ENCODE measurements at places on chromosomes 3 and 15. TPM values are rescaled to one million over a fixed set of nuclear protein-coding genes. Genes with fewer than 3 reads are reported as not detected.

SLC2A2 gene
- total RNA-seq, result 506 TPM

SPTBN5 gene
- total RNA-seq, result 1.7 TPM

CLRN1 gene
- total RNA-seq, result not detected

C3orf85 gene
- 8.5 TPM for total RNA-seq

DNA sequence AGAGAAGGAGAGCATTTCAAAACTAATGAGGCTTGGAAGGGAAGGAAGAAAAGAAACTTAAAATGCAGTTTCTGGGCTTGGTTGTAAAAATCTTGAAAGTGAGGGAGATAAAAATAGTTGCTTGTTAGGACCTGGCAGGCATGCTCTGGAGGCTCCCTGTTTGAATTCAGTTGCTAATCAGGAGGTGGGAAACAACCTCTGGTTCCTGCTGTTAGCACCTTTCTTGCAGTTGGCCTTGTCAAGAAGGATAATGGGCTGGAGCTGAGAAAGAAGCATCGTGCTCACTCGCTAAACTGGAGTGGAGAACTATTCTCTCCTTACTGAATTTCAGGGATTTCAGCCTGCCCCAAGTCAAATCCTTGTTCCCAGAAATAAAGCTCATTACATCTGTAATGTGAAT, 23.4 kb downstream of the SNAPC5 start:
- H3K4me1 ChIP-seq, result peaks cover 3% of the 10 kb centered on the region
- no peaks in the 10 kb centered on the region for H3K27me3 ChIP-seq
- H3K27ac ChIP-seq, result no peak overlapping the region
- no peak for DNase-seq
- no peak overlapping the region for H3K4me3 ChIP-seq

DNA sequence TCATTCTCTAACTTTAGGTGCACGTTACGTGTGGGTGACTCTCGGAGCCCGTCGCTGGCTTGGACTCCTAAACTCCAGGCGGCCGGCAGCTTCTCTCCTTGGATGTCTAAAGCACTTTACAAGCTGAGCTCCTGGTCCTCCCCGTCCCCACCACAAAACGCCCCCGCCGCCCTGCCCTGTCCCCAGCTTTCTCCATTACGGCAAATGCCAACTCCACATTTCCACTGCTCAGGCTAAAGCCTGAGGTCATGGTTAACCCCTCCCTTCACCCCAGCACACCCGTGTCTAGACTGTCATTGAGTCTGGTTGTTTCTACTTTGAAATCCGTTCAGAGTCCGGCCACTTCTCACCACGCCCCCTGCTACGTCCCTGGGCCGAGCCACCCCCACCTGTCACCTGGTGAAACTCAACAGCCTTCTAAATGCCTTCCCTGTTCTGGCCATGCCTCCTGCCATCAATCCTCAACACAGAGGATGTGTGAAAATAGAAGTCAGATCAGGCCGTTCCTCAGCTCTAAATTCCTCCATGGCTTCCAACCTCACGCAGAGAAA, 8.1 kb upstream of the PCSK6 start:
- H3K27me3 ChIP-seq, result no peaks in the 10 kb centered on the region
- H3K27ac ChIP-seq, result no peak overlapping the region

DNA sequence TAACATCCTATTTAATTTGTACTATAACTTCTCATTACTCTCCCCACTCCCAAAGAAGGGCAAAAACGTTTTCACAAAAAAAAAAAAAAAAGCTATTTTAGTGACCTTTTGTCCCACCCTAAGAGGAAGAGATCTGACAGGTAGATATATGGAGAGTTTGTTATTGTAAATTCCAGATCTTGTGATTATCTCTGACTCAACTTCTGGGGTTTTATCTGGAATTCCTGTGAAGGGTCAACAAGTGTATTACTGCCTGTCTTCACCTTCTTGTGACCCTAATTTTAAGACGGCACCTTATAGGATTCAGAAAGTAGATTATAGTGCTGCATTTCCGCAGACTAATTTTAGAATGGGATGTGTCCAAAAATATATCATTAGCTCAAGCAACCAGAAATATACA, 205.9 kb upstream of the CDIN1 start:
- no peaks in the 10 kb centered on the region for H3K4me1 ChIP-seq
- H3K36me3 ChIP-seq, result no peaks in the 10 kb centered on the region
- H3K27me3 ChIP-seq, result no peaks in the 10 kb centered on the region
- H3K27ac ChIP-seq, result no peak overlapping the region
- DNase-seq, result no peak

- no peak overlapping the region for H3K27ac ChIP-seq
- DNase-seq, result no peak
- peaks cover 2% of the 10 kb centered on the region for H3K4me1 ChIP-seq
- H3K36me3 ChIP-seq, result no peaks in the 10 kb centered on the region
- H3K4me3 ChIP-seq, result no peak overlapping the region
These were observed 48.8 kb upstream of the TMCO5A start for GRCh38 chr15:37885651-37886050.

GRCh38 chr3:77535116-77535515, 495.2 kb downstream of the ROBO2 start:
- no peak overlapping the region for H3K4me3 ChIP-seq
- no peak for DNase-seq
- no peaks in the 10 kb centered on the region for H3K4me1 ChIP-seq
- H3K27me3 ChIP-seq, result no peaks in the 10 kb centered on the region

DNA sequence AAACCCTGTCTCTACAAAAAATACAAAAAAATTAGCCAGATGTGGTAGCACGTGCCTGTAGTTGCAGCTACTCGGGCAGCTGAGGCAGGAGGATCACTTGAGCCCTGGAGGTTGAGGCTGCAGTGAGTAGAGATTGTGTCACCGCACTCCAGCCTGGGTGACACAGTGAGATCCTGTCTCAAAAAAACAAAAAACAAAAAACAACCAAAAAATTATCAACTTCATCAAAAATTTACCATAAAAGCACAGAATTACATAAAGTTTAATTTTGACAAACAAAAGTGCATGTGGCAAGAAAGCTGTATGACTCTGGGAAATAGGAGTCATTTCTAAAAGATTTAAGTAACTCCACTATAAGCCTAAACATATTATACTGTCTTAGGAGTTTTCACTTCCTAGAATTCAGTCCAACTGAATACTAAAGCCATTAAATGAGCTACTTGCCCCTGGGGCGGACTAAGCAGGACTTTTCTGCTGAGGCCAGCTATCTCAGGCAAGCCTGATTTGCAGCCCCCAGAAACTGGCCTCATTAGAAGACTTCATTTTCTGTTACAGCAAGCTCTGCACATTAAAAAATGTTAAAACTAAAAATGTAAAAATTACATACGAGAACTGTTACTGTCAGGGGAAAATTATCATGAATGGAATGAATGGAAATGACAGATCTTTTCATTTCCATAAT, 23.0 kb downstream of the HSPBAP1 start:
- H3K4me3 ChIP-seq, result no peak overlapping the region
- H3K27ac ChIP-seq, result no peak overlapping the region
- no peak for DNase-seq
- H3K4me1 ChIP-seq, result no peaks in the 10 kb centered on the region
- H3K27me3 ChIP-seq, result no peaks in the 10 kb centered on the region
- no peaks in the 10 kb centered on the region for H3K36me3 ChIP-seq

GRCh38 chr3:100093831-100094230, 20.5 kb downstream of the FILIP1L start:
- H3K27ac ChIP-seq, result no peak overlapping the region
- no peaks in the 10 kb centered on the region for H3K36me3 ChIP-seq
- peaks cover 12% of the 10 kb centered on the region for H3K4me1 ChIP-seq
- DNase-seq, result no peak
- no peaks in the 10 kb centered on the region for H3K27me3 ChIP-seq

- H3K27ac ChIP-seq, result no peak overlapping the region
- no peak for DNase-seq
- H3K4me1 ChIP-seq, result no peaks in the 10 kb centered on the region
- no peaks in the 10 kb centered on the region for H3K36me3 ChIP-seq
- no peaks in the 10 kb centered on the region for H3K27me3 ChIP-seq
These were observed 768.6 kb upstream of the GOLIM4 start for GRCh38 chr3:168864107-168865021.

- no peak overlapping the region for H3K27ac ChIP-seq
- DNase-seq, result no peak
- no peaks in the 10 kb centered on the region for H3K4me1 ChIP-seq
- no peaks in the 10 kb centered on the region for H3K27me3 ChIP-seq
These were observed 31.3 kb downstream of the LDHAL6B start for GRCh38 chr15:59237924-59238331.

DNA sequence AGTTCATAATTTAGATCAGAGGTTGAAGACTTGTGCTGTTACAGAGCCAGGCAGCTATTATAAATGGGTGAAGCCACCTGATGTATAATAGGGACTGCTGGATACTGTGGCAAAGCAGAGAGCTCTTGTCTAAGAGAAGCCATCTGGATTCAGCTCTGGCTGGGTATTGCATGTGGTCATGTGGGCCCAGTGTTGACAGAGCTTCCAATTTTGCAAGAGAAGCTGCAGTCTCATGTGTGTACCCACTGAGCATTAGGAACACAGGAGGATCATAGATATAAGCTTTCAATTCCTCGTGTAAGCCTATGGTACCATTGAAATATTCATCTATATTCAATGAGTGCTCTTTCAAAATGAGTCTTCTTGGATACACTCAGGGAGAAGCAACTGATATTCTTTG, 303.9 kb upstream of the SLCO3A1 start:
- no peaks in the 10 kb centered on the region for H3K4me1 ChIP-seq
- H3K36me3 ChIP-seq, result no peaks in the 10 kb centered on the region
- H3K27ac ChIP-seq, result no peak overlapping the region
- no peaks in the 10 kb centered on the region for H3K27me3 ChIP-seq
- H3K4me3 ChIP-seq, result no peak overlapping the region

DNA sequence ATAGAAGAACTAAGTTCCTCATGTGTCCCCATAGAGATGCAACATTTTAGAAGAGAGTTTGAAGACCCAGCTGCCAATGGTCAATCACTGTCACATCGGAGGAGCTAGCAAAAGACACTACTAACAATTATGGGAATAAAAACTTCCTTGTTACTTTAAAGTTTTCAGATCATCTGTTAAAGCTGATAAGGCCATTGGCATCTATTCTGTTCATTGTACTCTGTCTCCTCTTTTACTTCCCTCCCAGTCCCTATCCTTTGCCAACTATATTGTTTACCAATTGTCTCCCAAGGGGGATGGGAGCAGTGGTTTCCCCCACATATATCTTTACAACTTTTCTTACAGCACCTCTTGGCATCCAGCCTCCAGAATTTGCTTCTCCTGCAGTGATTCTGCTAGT, 81.0 kb downstream of the FAM174B start:
- no peaks in the 10 kb centered on the region for H3K36me3 ChIP-seq
- no peak overlapping the region for H3K27ac ChIP-seq
- DNase-seq, result no peak
- H3K4me3 ChIP-seq, result no peak overlapping the region

- no peaks in the 10 kb centered on the region for H3K4me1 ChIP-seq
- H3K4me3 ChIP-seq, result no peak overlapping the region
- no peak overlapping the region for H3K27ac ChIP-seq
These were observed 74.9 kb downstream of the PIK3R4 start for GRCh38 chr3:130671545-130672312.

- no peak overlapping the region for H3K4me3 ChIP-seq
- H3K36me3 ChIP-seq, result peaks cover 9% of the 10 kb centered on the region
- peaks cover 20% of the 10 kb centered on the region for H3K4me1 ChIP-seq
- H3K27me3 ChIP-seq, result no peaks in the 10 kb centered on the region
- peak overlapping the region; percentile 28 for H3K27ac ChIP-seq
- DNase-seq, result no peak
These were observed 31.0 kb downstream of the ANP32A start for GRCh38 chr15:68789534-68790241.

DNA sequence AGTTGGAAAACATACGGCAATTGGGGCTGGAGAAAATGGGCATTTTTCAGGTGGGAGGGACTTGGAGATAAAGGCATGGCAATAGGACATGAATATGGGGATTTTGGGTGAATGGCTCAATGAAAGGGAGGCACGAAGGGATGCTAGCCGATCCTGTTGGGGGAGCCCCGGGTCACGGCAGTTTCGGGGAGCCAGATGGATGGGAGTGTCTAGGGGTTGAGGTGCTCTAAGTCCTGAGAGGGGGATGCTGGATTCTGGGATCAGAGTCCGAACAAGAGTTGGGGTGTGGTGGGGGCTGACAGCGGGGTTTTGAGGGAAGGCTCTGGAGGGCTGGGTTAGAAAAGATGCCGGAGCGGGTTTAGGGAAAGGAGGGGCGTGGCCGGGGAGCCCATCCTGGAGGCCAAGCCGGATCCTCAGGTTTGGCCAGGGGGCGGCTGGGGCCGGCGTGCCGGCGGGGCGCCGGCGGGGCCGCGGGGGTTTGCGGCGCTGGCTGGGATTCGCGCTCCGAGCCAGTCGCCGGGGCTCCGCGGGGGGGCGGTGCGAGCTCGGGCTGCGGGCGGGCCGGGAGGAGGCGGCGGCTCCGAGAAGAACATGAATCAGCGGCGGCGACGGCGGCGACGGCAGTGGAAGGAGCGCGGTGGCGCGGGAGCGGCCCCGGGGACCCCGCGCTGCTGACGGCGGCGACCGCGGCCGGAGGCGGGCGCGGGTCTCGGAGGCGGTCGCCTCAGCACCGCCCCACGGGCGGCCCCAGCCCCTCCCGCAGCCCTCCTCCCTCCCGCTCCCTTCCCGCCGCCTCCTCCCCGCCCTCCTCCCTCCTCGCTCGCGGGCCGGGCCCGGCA, at the start of gene TYRO3:
Gene TYRO3, plus strand, starts transcription at position 813 of the 839 bp plus-strand sequence. CDS start 46 bp downstream, outside the sequence.
- H3K27ac ChIP-seq, result no peak within 1 kb of the TSS
- DNase-seq, result peak; percentile 51
- H3K4me3 ChIP-seq, result no peak within 1 kb of the TSS
- no peaks in the 10 kb centered on the region for H3K36me3 ChIP-seq

DNA sequence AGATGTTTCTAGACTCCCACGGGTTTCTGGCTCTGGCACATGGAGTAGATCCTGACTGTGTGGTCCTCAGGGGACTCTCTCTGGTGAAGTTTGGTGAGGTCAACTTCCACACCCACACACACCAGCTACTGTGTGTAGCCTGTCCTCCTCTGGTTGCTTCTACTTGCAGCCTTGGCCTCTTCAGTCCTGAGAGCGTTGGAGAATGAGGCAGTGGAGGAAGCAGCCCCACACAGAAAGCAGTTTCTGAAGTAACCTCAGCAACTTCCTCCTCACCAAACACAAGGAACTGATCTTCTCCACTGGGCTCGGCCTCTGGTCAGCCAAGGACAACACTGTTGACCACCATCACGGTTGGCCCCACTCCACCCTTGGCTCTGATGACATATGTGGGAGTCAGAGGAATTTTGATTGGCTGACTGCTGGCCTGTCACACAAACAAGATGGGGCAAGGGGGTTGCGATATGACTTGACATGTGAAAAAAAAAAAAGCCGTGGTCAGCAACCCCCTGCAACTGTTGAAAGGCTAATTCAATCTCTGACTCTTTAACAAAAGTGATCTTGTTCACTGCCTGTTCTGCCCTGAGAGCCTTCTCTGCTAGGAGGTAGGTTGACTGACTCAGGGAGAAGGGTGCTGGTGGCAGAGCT, 19.6 kb downstream of the CD86 start:
- H3K4me1 ChIP-seq, result no peaks in the 10 kb centered on the region
- H3K36me3 ChIP-seq, result no peaks in the 10 kb centered on the region
- H3K27me3 ChIP-seq, result no peaks in the 10 kb centered on the region

- no peak overlapping the region for H3K27ac ChIP-seq
- no peak for DNase-seq
- H3K4me3 ChIP-seq, result no peak overlapping the region
- H3K36me3 ChIP-seq, result peaks cover 16% of the 10 kb centered on the region
- H3K4me1 ChIP-seq, result no peaks in the 10 kb centered on the region
- H3K27me3 ChIP-seq, result no peaks in the 10 kb centered on the region
These were observed 5.5 kb upstream of the GP5 start for GRCh38 chr3:194404365-194405140.

Data from liver (tissue), 10 donors.